ENCODE measurements at places on chromosomes 5 and 9.

GRCh38 chr5:179295778-179296149, 49.5 kb downstream of the ADAMTS2 start:
- DNase-seq, result no peak

DNA sequence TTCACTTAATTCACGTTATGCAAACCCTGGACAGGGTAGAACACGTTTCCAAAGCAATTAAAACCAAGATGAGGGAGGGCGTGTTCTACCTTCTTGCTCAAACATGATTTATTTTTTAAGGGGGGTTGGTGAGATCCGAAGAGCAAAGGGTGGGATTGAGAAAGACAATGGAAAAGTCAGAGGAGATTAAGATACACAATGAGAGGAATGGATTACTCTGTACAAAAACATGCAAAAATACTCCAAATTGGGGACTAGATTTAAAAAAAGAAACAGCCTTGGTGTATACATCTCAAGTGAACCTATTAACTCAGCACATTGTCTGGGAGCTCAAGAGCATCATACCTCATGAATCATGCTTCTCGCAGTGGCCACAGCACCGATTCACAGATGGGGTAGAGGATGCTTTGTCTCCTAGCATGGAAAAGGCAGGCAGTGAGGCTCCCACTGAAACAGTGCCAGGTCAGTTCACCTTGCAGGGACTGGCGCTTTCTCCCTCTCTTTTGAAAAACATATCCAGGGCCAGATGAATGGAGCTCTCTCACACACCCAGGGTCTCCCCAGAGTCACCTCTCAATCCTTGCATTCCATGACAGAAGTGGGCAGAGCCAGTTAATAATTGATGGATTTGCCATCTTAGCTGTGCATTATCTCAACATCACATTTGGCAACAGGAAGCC, 459.7 kb downstream of the BNC2 start:
- no peak for DNase-seq

- DNase-seq, result no peak
Observed at GRCh38 chr5:13403351-13403750, 541.1 kb downstream of the DNAH5 start.

- DNase-seq, result no peak
Observed at GRCh38 chr5:18311266-18311665, 677.0 kb downstream of the TAF11L14 start.

- DNase-seq, result no peak
Observed at GRCh38 chr5:90294604-90295003, 115.0 kb downstream of the CETN3 start.

- no peak for DNase-seq
Observed at GRCh38 chr9:15401266-15401665, 21.4 kb upstream of the SNAPC3 start.

GRCh38 chr9:89943728-89944127, 338.9 kb downstream of the GADD45G start:
- DNase-seq, result no peak

- DNase-seq, result no peak
Observed at GRCh38 chr5:38726279-38726678, 119.5 kb upstream of the OSMR start.

DNA sequence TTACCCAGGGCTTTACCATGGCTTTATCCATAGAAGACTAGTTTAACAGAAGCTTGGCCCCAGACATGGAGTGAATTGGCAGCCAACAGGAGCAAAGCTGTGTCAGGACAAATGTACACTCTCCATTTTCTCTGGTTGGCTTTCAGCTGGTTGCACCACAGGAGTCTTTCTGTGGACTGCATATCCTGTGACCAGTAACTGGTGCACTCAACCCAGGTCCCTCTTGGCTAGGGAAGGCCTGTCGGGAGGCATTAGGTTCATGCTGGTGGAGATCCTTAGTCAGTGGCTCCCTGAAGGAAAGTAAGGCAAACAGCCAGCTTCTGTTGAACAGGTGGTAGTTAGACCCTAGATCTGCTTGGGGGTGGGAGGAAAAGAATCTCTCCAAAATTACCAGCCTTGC, 146.9 kb upstream of the TLX3 start:
- DNase-seq, result no peak

GRCh38 chr9:28272127-28272526, 698.8 kb upstream of the C9orf72 start:
- no peak for DNase-seq

- DNase-seq, result no peak
Observed at GRCh38 chr5:174175716-174176268, 130.3 kb downstream of the NSG2 start.

GRCh38 chr5:173733021-173733420, 116.6 kb upstream of the BOD1 start:
- DNase-seq, result no peak

DNA sequence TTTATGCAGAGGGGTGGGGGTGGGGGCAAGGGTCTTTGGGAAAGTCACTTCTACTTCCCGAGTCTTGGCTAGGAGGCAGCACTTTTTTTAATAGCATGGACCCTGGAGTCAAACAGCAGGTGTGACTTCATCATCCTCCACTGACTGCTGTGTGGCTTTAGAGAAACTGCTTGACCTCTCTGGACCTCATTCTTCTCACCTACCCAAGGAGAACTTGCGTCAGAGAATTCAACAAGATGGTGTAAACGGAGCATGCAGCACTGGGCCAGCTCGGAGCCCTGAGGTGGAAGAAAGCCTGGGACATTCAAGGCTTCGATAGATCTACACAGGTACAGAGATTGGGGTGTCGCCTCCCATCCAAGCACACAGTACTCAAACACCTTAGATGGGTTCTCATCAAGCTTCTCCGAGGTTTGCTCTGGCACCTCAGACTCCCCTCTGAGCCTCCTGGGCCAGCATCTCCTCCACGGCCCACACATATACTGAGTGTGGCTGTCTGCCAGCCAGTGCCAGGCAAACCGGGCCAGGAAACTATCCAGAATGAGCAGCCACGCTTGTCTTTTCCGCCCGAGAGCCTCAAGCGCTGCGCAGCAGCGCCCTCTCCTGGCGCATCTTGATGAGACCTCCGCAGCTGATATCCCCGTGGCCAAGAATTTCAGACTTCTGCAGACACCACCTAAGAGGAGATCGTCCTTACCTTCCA, 4.6 kb upstream of the SLC25A48 start:
- DNase-seq, result peak; percentile 69

DNA sequence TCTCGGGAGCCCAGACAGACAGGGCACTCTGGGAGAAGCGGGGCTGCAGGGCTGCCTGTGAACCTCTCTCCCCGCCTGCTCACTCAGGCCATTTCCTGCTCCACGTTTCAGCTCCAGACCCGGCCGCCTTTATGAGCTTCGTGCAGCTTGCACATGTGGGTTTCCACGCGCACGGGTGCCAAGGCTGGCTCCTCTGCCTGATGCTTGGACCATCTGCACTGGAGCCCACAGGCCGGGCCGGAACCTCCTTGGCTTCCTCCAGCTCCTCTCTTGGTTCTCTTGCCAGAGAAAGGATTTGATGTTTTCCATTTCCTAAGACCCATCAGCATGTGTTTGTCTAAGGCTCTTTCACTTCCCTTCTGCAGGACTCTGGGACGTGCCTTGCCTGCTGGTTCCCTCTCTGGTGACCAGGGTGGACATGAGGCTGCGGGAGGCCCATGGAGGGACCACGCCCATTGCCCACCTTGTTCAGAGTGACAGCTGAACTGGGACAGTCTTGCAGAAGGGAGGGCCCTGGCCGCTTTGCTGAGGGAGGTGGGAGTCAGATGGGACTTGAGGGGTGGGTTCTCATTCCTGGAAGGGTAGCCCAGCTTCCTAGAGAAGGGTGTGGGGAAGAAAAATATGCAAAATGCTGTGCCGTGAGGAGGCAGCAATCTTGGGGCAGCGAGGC, 23.3 kb upstream of the COL5A1 start:
- DNase-seq, result no peak

DNA sequence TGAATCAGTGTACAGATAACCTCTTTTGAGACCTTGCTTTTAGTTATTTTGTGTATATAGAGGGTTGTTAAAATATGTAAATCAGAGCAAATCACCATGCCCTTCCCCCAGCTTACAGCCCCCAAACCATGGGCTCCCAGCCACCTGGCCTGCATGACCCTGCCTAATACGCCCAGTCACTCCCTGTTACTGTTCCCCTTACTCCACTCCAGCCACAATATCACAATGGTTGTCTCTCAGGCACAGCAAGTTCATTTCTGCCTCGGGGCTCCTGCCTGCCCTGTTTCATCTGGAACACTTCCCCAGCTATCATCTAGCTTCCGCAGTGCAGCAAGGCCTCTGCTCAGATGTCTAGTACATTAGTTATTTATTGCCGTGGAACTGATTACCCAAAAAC, 5.0 kb upstream of the CARD19 start:
- no peak for DNase-seq

DNA sequence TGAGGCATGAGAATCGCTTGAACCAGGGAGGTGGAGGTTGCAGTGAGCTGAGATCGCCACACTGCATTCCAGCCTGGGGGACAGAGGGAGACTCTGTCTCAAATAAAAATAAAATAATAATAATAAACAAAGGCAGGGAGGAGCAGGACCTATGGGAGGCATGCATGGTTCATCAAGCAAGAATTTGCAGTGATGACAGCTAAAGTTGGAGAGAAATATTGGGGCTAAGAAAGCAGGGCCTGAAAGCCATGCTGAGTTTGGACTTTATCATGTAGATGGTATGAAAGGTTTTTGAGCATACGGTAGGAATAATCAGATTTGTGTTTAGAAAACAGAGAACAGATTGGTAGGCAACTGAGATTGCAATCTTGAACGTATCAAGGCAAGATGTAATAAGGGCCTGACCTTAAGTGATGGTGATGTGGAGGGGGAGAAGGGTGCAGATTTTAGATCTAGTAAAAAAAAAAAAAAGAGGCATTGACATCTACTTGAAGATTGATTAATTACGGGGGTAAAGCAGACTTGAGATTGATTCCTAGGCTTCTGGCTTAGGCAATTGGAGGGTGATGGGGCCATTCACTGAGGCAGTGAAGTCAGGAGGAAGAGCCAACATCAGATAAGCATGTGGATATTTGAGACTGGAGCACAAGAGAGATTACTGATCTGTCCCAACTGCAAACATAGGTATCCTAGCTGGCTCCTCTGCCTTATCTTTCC, 50.7 kb downstream of the CFAP95 start:
- DNase-seq, result no peak

- DNase-seq, result no peak
Observed at GRCh38 chr5:132455614-132456115, 34.9 kb downstream of the IRF1 start.

- no peak for DNase-seq
Observed at GRCh38 chr5:62584391-62584790, 5.8 kb downstream of the LRRC70 start.

DNA sequence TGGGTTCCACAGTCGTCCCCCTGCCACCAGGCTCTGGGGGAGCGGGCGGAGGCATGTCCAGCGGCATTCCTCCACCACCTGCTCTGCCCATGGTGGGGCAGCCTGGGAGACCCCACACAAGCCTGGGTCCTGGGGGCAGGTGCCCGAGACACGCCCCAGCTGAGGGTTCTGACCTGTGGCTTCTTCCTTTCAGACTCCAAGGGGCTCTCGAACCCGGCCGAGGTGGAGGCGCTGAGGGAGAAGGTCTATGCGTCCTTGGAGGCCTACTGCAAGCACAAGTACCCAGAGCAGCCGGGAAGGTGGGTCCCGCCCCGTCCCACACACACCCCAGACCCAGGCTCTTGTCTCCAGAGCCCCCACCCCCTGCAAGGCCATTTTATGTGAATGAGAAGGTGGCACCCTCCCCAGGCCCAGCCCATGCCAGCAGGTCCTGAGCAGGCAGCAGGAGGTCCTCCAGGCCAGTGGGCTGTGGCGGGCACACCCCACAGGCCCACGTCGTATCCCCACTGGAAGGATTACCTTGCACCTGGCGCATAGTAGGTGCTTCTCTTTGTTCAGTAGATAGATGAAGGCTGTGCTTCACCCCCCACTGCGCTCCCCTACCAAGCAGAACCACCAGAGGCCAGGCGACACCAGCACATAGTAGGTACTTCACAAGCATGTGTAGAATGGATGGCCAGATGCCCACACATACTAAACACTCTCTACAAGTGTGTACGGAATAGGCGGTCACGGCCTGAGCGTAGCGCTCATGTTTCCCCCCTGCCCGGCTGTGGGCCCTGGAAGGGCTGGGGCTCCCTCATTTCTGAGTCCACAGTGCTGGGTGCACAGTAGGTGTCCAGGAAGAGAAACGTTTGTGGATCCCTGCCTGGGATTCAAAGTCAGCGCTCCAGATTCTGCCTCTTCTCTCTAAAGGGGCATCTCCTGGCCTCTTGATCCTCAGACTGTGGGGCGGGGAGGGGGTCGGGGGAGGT, 107.9 kb downstream of the RXRA start:
- DNase-seq, result no peak

- no peak for DNase-seq
Observed at GRCh38 chr5:123084730-123085605, 4.1 kb upstream of the PRDM6 start.

DNA sequence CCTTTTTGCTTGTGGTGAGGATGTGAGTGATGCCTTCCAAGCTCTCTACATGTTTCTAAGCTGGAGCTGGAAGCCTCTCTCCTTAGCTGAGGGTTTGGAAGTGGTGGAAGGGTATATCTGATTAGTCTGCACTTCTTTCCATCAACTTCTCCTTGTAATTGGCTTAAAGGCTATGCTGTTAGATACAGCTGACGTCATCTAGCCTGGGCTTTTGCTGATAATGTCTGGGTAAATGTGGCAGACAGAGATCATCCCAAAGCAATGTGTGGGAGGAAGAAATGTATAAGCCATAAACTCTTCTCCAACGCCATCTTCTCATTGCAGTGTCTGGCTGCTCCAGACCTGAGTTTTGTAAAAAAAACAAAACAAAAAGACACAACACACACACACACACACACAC, 29.3 kb downstream of the ZNF354C start:
- DNase-seq, result no peak

- DNase-seq, result no peak
Observed at GRCh38 chr5:122586351-122586750, 188.5 kb upstream of the SNX2 start.

GRCh38 chr5:133675376-133676154, 63.2 kb upstream of the FSTL4 start:
- DNase-seq, result no peak

GRCh38 chr9:133789778-133790177, 51.6 kb upstream of the SARDH start:
- DNase-seq, result no peak

DNA sequence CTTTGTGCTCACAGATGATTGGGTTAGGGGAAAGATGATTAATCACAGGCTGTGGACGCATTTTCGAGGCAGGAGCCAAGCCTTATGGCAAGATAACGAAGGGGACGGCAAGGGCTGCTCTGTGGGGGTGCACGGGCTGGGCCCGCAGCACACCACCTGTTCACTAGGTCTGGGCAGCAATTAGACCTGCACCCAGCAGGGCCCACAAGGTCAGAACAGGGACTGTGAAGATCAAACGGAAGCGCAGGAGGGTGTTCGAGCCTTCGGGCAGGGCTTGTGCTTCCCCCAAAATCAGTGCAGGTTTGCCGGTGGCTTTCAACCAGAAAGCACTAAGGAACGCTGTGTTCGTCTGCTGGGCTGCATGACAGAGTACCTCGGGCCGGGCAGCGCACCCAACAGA, 73.7 kb downstream of the UBE2QL1 start:
- DNase-seq, result no peak
